Karpas-422 (cell line): ENCODE measurements at places on chromosomes 5 and 9. TPM values are rescaled to one million over a fixed set of nuclear protein-coding genes. Genes with fewer than 3 reads are reported as not detected.
A peak's percentile ranks its signal among the peaks of the same experiment; 100 is the strongest.

DNA sequence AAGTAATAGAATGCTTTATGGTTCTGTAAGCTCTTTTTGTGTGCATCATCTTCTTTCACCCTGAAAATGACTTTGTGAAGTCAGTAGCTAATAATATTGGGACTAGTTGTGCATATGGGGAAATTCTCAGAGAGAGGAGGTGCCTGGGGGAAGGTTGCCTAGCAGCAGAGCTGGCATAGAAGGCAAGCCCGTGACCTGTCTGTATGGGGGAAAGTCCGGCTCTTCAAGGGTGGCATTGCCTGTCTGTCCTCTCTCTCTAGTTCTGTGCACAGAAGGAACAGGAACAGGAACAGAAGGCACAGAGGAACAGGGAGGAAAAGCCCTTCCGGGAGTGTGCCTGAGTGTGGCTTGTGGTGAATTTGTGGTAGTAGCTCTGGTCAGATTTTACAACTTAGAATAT lies 33.1 kb downstream of the SH3GL2 start:
- DNase-seq, result no peak

GRCh38 chr5:131983244-131983771 lies 28.1 kb downstream of the ACSL6 start:
- DNase-seq, result no peak

- no peak for DNase-seq
These were observed 582.3 kb downstream of the CAAP1 start for GRCh38 chr9:26310294-26310693.

GRCh38 chr5:119356612-119357188 lies 881 bp downstream of the TNFAIP8 start:
- DNase-seq, result peak; percentile 48

DNA sequence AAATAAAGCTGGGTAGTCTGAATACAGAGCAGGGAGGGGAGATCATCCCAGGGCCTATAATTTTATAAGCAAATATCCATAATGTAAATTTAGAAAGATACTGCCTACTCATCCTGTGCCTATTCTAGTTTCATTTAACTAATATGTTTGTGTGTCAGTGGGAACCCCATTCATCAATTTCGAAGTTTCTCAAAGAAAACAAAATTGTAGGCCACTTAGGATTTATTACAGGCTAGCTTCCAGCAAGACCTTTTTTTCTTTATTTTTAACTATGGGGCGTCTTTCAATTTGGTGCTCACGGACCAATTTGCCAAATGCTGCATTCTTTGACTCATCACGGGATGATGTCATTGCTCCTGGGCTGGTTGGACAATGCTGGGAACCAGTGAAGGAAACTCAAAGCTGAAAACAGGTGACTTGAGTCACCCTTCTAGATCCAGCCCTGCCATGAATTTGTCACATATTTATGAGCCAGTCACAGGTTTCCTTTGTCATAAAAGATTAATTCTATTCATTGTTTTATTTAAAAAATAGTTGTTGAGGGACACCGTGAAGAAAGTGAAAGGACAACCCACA lies 13.4 kb downstream of the PCSK5 start:
- no peak for DNase-seq

- no peak for DNase-seq
These were observed 189.2 kb downstream of the FSTL4 start for GRCh38 chr5:133423011-133423617.

- no peak for DNase-seq
These were observed 156.0 kb upstream of the MAST4 start for GRCh38 chr5:66440202-66440680.

DNA sequence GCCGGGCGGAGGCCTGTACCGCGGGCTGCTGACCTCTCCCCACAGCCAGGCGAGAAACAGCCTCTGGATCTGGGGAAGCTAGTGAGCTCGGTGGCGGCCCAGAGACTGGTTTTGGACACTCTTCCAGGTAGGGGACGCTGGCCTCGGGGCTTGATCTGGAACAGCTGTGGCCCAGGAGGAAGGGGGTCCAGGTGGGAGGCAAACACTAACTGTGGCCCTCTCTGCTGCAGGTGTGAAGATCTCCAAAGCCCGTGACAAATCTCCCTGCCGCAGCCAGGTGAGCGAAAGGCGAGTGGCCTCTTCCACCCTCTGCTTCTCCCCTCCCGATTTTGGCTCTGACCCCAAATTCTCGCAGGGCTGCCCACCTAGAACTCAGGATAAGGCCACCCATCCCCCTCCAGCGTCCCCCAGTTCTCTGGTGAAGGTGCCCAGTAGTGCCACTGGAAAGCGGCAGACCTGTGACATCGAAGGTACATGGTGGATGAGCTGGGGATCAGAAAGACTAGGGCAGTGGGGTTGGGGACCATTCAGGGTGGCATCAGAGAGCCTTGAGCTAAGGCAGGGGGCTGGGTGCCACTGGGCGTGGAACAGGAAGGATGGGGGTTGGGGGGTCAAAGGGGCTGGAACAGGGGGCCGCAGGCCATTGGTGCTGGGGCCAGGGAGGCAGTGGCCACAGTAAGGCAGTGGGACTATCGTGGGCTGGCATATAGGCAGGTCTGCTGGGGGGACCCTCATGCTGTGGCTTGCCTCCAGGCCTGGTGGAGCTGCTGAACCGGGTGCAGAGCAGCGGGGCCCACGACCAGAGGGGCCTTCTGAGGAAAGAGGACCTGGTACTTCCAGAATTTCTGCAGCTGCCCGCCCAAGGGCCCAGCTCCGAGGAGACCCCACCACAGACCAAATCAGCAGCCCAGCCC lies 12.9 kb upstream of the SLC34A1 start:
- no peak for DNase-seq

GRCh38 chr5:93653716-93654115 lies 70.7 kb downstream of the NR2F1 start:
- DNase-seq, result no peak

- DNase-seq, result no peak
These were observed 122.6 kb upstream of the FSTL4 start for GRCh38 chr5:133734916-133735315.

GRCh38 chr9:38423273-38423972 lies 831 bp downstream of the IGFBPL1 start:
- DNase-seq, result no peak

GRCh38 chr9:112006361-112007020 lies 109.9 kb downstream of the UGCG start:
- no peak for DNase-seq

- no peak for DNase-seq
These were observed at the start of gene VCAN for GRCh38 chr5:83471405-83472212. VCAN (plus strand) TSS chr5:83471744; CDS start chr5:83483519, 11,775 bp downstream.

DNA sequence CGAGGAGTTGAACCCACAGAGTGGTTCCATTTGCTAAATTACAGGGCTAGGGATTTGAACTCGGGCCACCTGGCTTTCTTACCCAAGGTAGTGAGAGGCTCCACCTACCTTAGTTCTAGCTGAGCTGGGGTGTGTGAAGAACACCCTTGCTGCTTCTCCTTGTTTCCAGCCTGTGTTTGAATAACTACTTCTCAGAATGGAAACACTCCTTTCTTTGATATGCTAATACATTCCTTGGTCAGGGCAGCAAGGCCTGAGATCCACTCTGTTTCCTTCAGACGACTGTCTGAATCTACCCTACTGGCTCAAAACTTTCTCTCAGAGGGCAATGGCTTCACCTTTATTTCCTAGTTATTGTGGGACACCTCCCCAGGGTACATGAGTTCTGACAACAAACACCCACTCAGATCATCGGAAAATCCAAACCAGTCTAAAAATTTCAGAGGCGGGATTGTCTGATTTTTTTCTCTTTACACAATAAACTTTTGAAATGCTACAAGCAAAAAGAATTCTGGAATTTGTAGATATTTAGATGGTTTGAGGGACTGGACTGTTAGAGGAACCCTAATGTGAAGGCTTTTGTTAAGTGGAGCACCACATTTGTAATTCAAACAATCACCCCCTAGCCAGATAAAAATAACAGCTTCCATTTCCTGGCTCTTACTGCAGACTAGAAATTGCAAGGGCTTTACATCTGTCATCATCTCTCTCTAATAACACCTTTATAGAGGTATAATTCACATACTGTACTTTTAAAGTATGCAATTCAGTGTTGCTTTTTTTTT lies 4.0 kb upstream of the ATP6V1G1 start:
- DNase-seq, result peak; percentile 59

SLC2A8 gene
- total RNA-seq, result 11.3 and 29.4 TPM in 2 replicates

SPINK13 gene
- not detected in 2 replicates for total RNA-seq

TIMD4 gene
- total RNA-seq, result not detected in 2 replicates

TMEM174 gene
- not detected in 2 replicates for total RNA-seq

OR1J2 gene
- not detected in 2 replicates for total RNA-seq

ZNF608 gene
- 12.1 and 12.8 TPM in 2 replicates for total RNA-seq

GPR151 gene
- total RNA-seq, result not detected in 2 replicates
